ENCODE measurements at places on chromosomes 12 and 14.

- no peak for DNase-seq
These were observed 72.7 kb downstream of the SPTB start for GRCh38 chr14:64806862-64807495.

DNA sequence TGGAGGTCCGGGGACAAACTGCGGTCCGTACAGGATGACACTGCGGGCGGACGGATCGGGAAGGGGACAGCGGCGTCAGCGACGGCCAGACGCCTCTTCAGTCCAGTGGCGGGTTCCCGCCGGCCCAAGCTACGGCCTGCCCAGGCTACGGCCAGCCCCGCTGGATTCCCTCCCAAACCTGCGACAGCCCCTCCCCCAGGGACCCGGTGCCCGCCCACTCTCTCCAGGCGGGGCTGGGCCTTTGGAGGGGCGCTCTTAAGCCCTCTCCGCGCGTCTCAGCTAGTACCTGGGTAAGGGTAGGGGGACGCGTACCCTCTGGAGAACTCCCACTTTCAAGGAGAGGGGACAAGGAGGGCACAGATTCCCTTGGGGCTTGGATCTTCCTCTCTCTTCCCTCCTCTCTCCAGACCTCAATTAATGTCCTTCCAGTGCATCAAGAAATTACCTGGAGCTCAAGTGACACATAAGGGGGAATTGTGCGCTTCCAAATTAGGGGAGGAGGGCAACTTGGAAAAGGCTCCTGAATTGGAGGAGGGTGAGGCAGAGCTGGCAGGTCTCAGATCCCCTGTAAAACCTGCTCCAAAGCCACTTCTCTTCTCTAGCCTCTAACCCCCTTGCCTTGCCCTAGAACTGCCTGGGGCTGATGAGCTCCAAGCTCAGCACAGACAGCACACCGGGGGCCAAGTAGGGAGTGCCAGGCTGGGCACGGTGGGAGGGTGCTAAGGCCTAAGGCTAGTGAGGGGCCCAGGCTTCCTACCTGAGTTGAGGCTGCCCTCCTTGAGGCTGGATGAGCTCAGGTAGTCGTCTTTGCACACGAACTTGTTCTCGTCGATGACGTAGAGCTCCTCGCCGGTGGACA, 3.1 kb downstream of the LHX5 start:
- no peak for DNase-seq

GRCh38 chr14:52917735-52918134, 33.1 kb downstream of the FERMT2 start:
- DNase-seq = no peak

DNA sequence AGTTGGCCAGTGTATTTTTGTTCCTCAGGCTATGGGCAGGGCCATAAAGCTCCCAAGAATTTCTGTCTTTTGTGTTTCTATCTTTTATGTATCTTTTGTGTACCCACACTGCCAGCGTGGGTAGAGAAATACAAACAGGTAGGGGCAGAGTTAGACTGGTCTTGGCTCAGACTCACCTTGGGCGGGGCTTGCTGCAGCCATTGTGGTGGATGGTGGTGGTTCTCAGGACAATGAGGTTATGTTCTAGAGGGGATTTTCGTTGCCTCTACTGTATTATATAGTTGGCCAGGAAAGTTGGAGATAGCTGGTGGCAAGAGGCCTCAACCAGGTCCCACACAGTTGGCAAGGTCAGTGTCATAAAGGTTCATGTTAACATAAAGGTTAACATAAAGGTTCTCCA, 977.5 kb upstream of the LRFN5 start:
- no peak for DNase-seq

DNA sequence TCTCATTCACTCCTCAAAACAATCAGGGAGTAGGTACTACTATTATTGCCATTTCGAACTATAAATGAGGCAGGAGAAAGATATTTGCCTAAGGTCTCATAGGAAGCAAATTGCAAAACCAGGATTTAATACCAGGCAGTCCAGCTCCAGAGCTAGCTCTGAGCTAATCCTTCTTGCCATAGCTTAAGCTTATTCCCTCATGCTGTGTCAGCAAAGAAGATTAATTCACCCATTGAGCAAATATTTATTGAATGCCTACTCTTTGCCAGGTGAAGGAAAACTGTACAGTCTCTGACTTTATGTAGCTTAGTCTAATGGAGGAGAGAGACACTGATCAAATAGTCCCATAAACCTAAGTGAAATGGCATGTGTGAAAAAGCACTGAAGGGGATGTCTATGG, 19.5 kb downstream of the KCNA5 start:
- no peak for DNase-seq

DNA sequence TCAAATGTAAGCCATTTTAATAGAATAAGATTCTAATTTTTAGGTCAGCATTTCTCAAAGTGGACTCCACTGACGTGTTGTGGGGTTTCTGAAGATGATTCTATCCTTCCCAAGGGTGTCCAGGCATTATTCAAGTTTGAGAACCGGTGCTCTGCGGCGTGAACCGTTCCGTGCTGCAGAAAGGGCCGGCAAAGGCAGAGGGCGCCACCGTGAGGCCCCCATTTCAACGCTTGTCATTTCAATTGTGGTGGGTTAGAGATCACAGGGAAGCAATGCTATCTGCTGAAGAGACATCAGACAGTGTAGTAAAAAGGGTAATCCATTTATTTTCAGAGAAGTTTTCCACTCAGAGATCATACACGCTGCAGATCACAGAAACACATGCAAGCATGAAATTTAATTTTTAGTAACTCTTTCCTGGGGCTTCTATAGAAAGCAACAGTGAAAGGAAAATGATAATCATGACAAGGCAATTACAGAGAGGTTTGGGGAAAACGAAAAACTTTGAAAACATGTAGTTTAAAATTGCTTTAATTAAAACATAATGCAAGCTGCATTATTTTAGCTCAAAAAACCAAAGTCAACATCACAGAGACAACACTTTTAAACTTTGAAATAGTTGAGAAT, 201.7 kb downstream of the EXOC5 start:
- DNase-seq = no peak

GRCh38 chr12:51812871-51813270, 35.6 kb downstream of the FIGNL2 start:
- no peak for DNase-seq

DNA sequence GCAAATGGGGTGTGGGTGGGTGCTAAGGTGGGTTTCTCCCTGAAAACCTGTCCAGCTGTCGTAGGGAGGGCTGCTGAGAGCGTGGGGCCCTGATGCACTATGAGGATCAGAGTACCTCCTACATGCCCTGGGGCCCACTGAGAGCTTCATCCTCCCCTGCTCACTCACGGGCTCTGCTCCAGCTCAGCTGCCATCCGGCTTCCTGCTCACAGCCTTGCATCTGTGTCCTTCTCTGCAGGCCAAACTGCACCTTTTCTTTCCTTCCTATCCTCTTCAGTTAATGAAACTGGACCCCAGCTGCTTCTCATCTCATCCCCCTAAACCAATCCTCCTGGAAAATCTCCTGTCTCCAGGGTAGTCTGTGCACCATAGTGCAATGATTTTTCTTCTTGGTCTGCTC, 22.2 kb upstream of the GPRC5D start:
- no peak for DNase-seq

DNA sequence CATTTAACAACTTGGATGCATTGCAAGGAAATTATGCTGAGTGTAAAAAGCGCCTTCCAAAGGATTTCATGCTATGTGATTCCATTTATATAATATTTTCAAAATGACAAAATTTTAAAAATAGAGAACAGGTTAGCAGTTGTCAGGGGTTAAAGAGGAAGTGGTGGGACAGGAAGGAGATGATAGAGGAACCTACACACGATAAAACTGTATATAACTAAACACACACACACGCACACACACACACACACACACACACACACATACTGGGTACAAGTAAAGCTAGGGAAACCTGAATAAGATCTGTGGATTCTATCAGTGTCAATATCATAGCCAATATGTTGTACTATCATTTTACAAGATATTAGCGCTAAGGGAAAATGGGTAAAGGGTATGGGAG, 17.2 kb downstream of the TTC9 start:
- DNase-seq = no peak

DNA sequence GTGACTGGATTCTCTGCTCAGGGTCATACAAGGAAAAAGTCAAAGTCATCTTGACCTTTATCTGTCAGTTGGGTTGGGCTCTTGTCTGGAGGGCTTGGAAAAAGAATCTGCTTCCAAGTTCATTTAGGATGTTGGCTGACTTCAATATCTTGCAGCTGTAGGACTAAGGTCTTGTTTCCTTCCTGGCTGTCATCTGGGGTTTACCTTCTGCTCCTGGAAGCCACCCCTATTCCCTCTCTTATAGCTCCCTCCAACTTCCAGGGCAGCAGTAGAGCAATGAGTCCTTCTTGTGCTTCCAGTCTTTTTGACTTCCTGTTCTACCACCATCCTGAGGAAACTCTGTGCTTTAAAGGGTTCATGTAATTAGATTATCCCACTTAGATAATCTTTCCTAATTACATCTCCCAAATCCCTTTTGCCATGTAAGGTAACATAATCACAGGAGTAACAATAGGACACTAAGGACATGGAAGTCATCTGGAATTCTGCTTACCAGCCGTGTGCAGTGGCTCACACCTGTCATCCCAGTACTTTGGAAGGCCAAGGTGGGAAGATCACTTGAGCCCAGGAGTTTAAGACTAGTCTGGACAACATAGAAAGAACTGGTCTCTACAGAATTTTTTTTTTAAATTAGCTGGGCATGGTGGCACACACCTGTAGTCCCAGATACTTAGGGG, 170.7 kb upstream of the KITLG start:
- no peak for DNase-seq

DNA sequence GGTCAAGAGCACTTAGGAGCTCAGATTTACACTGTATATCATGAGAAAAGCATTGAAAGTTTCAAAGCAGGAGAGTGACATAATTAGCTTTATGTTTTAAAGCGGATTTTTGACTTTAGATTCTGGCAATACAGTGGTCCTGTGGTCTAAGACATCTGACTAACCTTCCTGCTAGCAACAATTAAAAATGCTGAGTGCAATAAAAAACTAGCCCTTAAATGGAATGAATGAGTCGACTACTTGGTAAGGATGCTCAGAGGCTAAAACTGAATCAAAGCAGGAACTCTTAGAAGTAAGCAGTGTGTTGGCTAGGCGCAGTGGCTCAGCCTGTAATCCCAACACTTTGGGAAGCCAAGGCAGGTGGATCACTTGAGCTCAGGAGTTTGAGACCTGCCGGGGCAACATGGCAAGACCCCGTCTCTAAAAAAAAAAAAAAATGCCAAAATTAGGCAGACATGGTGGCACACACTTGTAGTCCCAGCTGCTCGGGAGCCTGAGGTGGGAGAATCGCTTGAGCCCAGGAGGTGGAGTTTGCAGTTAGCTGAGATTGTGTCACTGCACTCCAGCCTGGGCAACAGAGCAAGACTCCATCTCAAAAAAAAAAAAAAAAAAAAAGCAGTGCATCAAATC, 18.9 kb downstream of the BICD1 start:
- DNase-seq = no peak

GRCh38 chr12:79451978-79452377, 238.8 kb downstream of the PAWR start:
- no peak for DNase-seq

DNA sequence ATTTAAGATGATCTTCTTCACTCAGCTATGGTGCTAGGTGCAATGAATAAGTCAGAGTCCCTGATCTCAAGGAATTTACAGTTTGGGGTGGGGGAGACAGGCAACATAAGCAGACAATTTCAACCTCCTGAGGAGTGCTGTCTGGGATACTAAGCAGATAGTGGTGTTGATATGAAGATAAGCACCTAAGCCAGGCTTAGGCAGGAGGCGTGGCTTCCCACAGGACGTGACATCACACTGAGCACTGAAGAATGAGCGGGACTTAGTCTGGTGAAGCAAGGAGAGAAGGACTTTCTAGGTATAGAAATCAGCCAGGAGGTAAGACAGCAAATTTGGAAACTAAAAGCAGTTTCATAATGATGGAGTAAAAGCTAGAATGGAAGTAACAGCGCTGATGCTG, 6.8 kb downstream of the PRPH start:
- no peak for DNase-seq

Measured in activated B cell treated with CpG ODN at 0.5 μM for 24 hours (primary cell).